Stimulated activated CD8-positive, alpha-beta memory T cell treated with anti-CD3 and anti-CD28 coated beads, Interleukin-7, amount 100 ng/mL, for 4 hours (primary cell): ENCODE measurements at places on chromosomes 12 and 14.

DNA sequence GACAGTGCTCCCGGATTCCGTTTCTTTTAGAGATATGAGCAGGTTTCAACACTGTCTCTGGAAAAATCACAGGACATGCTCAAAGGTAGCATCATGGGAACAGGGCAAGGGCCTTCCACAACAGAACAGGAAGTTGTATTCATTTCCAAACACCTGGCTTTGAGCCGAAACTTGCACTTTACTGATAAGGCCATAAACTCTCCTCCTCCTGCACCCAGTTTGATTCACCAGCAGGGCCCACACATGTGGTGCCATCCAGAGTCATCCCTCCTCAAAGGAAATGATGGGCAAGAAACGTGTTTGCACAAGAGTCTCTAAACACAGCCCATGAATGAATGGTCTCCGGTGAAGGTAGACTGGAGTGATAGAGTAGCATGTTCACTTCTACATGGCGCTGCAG is 268.4 kb upstream of the FKBP4 start:
- DNase-seq, result no peak

- DNase-seq, result no peak
Observed at GRCh38 chr12:112837629-112838197, 46.2 kb downstream of the RPH3A start.

DNA sequence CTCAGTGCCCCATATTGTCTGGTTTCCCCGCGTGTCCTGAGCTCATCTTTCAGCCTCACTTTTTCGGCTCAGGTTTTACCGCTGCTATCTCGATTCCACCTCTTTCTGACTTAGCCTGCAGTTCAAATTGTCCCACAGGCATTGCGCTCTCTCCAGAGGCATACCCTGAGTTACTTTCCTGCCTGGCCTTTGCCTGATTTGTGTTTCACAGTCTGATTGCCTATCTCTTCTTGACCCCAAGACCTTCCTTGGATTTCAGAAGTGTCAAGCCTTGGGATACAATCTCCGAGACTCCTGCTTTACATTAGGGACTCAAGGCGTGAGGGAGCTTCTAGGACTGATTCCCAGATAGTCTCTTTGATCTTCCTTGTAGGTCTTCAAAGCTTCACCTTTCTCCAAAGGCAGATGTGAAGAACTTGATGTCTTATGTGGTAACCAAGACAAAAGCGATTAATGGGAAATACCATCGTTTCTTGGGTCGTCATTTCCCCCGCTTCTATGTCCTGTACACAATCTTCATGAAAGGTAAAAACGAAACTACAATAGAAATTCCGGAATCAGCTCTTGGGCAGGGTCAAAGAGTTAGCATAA is 629 bp downstream of the LETMD1 start:
- no peak for DNase-seq

GRCh38 chr12:46208370-46208769 is 60.5 kb downstream of the SLC38A1 start:
- no peak for DNase-seq

DNA sequence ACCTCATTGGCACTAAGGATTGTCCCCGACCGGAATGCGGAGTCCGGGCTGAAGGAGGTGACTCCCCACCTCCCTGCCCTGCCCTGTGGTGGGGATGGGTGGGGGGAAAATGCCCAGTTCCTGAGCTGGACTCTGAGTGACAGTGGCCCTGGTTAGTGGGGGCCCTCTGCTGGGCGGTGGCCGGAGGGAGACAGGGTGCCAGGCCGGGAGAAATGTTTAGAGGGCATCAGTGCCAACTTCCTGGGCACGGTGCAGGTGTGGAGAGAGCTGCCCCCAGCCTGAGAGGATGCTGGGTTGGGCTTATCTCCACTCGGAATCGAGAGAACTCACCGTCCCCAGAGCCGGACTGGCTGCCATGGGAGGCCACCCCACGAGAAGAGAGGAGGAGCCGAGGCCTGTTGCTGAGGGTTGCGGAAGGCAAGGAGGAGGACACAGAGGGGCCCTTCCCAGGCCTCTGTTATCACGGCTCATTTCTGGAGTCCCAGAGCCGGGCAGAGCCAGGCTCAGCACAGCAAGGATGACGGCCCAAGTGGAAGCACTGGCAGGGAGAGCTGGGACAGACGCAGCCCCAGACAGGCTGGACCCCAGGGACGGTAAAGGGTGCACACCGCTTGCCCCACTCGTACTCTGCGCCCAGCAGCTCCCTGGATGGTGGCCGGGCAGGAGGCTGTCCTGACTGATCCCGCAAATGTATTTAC is 156.7 kb downstream of the KIF26A start:
- DNase-seq, result no peak

- no peak for DNase-seq
Observed at GRCh38 chr14:100678469-100678828, 48.2 kb upstream of the DLK1 start.

DNA sequence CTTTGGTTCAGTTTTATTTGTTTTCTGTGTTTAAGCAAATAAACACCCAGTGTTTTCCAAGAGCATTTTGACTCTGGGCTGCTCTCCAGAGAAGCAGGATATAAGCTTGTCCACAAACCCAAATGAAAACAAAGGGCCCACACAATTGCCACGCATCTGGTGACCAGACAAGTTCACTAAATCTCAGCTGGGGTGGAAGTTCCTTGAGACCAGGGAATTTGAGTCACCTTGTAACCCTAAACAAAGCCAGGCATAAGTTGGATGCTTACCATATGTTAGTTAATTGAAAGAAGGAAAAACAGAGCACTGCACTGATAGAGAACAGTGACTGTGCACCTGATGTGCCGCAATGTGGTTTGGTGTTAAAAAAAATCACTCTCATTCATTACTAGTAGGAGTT is 1.6 kb upstream of the TXNRD1 start:
- DNase-seq, result no peak

DNA sequence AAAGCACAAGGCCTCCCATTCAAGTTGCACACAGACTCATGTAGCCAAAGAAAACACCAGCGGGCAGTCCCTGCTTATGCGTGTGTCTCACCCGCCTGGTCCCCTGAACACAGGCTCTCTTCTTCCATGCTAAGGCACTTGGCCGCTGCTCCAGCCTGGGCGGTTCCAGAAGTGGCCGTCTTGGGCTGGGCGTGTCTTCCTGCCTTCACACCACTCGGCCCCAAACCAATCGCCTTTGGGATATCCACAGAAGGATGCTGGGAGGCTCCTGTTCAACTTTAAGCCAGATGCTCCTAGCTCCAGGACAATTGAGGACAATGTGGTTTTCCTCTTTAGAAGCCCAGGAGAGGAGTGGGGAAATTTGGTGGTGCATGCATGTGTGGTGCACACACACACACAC is 2.2 kb downstream of the SCARB1 start:
- DNase-seq, result no peak

DNA sequence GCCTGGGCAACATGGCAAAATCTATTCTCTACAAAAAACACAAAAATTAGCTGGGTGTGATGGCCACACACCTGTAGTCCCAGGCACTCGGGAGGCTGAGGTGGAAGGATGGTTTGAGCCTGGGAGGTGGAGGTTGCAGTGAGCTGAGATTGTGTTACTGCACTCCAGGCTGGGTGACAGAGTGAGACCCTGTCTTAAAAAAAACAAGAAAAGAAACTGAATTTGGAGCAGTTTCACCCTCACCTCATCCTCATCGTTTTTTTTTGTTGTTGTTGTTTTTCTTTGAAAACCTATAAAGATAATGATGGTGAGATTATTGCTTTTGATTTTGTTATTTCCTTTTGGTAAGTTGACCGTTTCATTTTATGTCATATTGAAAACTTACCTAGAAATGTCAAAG is 60.7 kb downstream of the SLC38A6 start:
- DNase-seq, result no peak

DNA sequence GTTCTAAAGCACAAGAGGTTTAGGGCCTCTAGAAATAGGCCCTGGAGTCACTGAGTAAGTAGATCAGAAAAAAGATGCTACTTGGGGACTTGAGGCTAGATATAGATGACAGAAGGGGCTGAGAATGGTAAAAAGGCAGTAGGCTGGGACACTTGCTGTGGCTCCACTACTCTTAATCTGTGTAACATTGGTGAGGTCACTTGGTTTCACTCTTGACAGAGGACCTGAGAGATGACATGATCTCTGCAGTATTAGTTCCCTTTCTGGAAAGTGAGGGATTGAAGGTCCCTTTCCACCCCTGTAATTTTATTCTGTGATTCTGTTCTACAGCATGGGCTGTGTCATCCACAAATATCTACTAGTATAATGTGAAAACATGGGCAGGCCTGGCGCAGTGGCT is 39.7 kb downstream of the MAPKAPK5 start:
- DNase-seq, result no peak

DNA sequence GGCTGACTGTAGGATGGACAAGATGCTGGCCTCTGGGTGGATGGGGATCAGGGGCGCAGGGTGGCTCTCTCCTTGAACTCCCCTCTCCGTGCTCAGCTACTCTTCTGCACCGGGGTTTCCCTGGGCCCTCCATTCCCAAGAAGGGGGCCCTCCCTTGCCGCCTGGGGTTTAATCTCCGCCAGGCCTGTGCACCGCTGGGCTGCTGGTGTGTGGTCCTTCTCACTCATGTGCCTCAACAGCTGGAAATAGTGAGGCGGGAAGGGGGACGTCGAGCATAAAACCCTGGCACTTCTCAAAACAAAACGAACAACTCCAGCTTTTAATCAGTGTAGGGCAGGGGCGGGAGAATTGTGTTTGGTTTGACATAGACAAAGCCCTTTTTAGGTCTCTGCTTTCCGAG is 19.0 kb upstream of the SMOC1 start:
- no peak for DNase-seq

DNA sequence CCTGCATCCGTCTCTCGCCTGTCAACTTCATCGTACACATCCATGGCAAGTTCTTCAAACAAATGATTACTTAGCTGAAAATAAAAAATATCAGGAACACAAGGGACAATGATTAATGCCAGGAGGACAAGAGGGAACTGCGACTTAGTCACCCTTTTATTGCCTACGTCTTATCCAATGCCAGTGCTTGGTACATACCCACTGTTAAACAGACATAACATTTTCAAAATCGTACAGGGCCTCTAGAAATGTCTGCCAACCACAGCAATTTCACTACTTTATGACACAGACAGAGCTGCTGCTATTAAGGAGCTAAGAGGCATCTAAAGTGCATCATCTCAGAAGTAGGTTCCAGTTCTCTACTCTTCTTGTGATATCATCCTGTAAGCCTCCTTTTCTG is 34.6 kb downstream of the GIT2 start:
- DNase-seq, result no peak

- DNase-seq, result no peak
Observed at GRCh38 chr12:58301730-58302122, 360.4 kb downstream of the ATP23 start.

GRCh38 chr12:84813780-84814663 is 98.6 kb downstream of the SLC6A15 start:
- no peak for DNase-seq

GRCh38 chr12:104740668-104741067 is 217.4 kb downstream of the SLC41A2 start:
- no peak for DNase-seq

DNA sequence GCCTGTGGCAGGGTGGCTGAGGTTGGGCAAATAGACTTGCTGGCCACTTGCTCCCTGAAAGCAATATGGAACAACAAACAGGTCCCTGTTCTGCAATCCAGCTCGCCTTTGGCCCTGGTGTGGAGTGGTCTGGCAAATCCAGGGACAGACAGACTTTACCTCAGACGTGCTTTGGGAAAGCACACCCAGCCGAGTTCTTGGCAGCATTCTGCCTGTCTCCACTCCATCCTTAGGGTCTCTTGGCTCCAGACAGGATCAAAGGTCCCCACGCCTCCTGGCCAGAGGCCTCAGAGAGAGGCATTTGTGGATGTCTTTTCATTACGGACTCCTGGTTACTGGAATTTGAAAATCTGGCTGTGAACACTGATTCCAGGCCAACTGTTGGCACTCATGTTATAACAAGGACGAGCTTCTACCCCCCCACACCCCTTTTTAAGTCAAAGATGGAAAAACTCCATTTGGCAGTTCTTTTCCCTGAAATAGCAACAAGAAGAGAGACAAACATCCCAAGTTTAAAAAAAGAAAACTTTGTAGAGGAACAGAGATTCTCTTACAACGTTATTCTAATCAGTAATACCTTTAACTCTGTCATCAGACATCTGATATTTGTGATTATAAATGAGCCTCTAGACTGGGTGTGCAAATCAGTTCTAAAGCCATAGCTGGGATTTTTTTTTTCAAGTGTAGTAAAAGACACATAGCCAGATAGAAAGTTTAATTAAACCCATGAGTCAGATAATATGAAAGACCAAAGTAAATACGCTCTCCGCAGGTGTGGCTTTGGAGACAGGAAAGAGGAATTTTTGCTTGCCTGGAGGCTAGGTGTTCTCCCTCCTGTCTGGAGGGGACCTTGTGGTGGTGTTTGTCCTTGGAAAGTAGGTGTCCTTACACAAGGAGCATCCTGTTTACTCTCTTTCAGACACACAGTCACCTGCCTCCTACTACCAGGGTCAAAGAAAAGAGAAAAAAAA is 60.7 kb downstream of the GALNT8 start:
- no peak for DNase-seq

DNA sequence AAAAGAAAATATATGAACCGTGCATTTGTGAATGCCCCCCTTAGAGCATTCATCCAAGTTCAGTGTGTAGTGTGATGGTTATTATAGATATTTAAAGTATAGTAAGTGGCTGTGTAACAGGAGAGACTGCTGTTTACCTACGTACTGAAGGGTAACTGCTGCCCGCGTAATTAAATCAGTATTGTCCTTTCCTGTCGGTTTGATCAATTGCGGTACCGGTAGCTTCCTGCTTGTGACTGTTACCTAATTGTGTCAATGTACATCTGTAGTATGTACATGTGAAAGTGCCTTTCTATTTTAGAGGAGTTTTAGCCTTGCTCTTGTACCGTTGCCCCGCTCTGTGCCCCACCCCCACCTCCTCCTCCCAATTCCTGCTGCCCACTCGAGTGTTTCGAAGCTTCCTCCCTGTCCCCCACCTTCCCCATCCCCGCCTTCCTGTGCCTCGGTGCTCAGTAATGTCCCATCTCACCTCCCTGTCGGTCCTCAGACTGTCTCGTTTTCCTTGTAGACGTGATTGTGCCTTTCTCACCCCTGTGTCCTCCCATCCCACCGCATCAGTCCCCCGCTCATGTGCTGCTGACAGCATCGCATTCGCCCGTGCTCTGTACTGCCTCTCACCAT is 75.0 kb downstream of the KICS2 start:
- no peak for DNase-seq

GRCh38 chr14:87785897-87786296 is 207.1 kb downstream of the GALC start:
- DNase-seq, result no peak

GRCh38 chr12:67056329-67056728 is 212.8 kb upstream of the CAND1 start:
- DNase-seq, result no peak
